ENCODE measurements at places on chromosomes 5 and 9. TPM values are rescaled to one million over a fixed set of nuclear protein-coding genes. Genes with fewer than 3 reads are reported as not detected.
A peak's percentile ranks its signal among the peaks of the same experiment; 100 is the strongest.

The UBAC1 gene
- total RNA-seq, result 65.7 TPM

The KIF24 gene
- 0.59 TPM for total RNA-seq

The GRIA1 gene
- total RNA-seq, result 0.24 TPM

The PLK2 gene
- total RNA-seq, result 130 TPM

The GFPT2 gene
- total RNA-seq, result 44.5 TPM

The THBS4 gene
- 37.1 TPM for total RNA-seq

- peak; percentile 62 for DNase-seq
These were observed 121.5 kb downstream of the EHMT1 start for GRCh38 chr9:137740312-137740711.

- no peak for DNase-seq
These were observed 54.2 kb downstream of the WHRN start for GRCh38 chr9:114450833-114451706.

- no peak for DNase-seq
These were observed 507 bp downstream of the RICTOR start for GRCh38 chr5:39073767-39074016.

DNA sequence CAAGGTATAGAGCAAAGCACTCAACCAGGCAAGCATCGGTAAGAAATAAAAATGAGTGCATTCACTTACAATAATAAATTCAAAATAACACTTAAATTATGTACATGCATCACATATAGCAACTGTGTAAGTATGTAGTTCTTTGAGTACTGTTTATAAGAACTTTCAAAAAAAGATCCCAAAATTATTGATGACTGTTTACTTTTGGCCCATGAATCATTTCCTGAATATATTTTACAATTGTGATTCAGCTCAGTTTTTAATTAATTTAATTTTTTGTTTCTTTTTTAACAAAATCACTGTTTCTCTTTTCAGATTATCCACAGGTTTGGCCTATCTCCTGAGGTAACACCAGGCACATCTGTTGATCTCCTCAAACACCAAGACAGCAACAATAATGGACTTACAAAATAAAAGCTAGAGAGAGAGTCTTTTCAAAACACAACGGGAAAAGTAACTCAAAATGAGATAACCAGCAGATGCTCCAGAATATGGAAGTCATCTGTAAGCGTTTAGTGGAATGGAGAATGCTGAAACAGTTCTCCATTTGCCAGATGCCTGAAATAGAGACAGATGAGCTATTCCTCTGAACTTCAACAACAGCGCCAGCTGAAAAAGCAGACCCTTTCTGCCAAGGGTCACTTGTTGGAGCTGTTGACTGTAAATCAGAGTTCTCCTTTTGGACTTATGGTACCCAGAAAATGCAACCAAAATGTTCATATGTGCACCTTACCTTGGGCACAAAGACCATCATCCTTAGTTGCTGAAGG is 348.6 kb upstream of the RGMB start:
- no peak for DNase-seq

GRCh38 chr5:96256795-96257470 is 176.1 kb downstream of the PCSK1 start:
- peak; percentile 23 for DNase-seq

- peak; percentile 23 for DNase-seq
These were observed 29.4 kb downstream of the FAM163B start for GRCh38 chr9:133579601-133580418.

GRCh38 chr9:82115900-82116299 is 127.3 kb downstream of the SPATA31D1 start:
- DNase-seq, result no peak

DNA sequence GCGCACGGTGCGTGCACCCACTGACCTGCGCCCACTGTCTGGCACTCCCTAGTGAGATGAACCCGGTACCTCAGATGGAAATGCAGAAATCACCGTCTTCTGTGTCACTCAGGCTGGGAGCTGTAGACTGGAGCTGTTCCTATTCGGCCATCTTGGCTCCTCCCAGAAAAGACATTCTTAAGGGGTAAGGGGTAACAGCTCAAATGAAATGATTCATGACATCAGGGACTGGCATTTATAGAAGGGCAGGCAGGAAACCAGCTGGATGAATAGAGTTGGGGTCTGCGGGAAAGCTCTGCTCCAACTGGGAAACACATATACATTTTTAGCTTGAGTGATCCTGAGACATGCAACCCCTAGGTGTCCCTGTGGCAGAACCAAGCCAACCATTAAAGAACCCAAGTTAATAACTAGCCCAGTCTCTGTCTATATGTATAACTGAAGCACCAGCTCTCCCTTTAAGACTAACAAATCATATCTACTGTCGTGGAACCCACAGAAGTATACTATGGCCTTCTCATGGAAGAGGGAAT is 119.3 kb downstream of the LMNB1 start:
- DNase-seq, result no peak

- DNase-seq, result no peak
These were observed 160.6 kb downstream of the MARCHF11 start for GRCh38 chr5:16018970-16019369.

DNA sequence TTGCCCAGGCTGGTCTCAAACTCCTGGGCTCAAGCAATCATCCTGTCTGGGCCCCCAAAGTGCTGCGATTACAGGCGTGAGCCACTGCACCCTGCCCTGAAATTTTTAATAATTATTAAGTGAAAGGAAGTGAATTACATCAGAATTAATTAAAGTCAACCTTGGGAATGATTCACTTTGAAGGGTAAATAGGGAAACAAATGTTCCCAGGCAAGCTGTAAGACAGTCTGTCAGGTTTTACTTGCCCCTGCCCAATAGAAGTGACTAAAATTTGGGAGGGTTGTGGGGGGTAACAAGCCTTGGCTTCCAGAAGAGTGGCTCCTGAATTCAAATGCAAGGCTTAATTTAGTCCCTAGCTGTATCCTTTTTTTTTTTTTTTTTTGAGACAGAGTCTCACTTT is 1.3 kb upstream of the LIX1 start:
- no peak for DNase-seq

- no peak for DNase-seq
These were observed 11.7 kb downstream of the SPIN1 start for GRCh38 chr9:88399966-88400365.

GRCh38 chr5:59276325-59276675 is 617.2 kb downstream of the PDE4D start:
- no peak for DNase-seq

- no peak for DNase-seq
These were observed 62.3 kb upstream of the JAK2 start for GRCh38 chr9:4922730-4923129.

DNA sequence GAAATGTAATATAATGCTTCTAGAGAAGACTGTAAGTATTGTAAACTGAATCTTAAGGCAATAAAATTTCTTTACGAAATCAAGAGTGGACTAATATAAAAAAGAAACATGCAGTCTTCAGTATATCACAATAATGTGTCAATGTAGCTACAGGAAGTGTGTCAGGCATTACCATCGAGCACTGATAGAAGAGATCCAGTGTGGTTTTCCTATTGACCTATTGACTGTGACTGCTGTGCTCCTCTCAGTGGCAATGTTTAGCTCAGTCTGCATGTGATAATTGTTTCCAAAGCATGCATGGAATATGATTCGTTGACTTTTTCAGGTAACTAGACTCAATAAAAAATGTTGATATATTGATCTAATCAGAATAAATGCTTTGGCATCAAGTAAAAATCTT is 20.3 kb upstream of the PCSK1 start:
- no peak for DNase-seq

- no peak for DNase-seq
These were observed 355.0 kb upstream of the PANK3 start for GRCh38 chr5:168934169-168934568.

DNA sequence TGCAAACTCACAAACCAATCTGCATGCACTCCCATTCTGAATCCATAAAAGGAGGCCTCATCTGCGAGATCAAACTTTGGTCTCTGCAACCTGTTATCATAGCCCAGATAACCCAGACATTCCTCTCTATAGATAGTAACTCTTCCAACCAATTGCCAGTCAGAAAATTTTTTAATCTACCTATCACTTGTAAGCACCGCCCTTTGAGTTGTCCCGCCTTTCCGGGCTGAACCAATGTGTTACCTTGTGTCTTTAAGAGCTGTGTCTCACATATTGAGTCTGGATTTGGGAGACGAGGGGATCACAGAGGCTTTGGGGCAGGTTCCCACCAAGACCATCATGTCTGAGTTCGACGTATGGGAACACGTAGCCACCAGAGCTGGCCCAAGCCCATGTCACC is 91.1 kb upstream of the PPP1R26 start:
- DNase-seq, result no peak

- DNase-seq, result no peak
These were observed 25.1 kb downstream of the CEL start for GRCh38 chr9:133086894-133087293.

- DNase-seq, result no peak
These were observed 30.5 kb downstream of the GRIA1 start for GRCh38 chr5:153520952-153521351.

DNA sequence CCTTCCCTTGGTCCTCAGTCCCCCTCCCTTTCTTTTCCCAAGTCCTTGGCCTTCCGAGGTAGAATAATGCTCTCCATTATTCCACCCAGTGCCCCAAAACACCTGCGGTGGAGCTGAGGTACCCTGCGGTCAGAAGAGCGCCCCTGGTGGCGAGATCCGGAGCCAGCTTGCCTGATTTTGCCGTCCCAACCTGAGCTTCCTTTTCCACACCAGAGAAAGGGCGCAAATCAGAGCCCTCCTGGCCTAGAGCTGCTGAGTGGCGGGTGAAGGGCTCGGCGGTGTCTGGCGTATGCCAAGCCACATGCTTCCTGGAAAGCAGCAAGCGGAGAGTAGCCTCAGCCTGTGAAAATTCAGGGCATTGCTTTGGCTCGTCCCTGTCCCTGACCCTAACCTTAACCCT is 21.1 kb upstream of the CARTPT start:
- DNase-seq, result peak; percentile 27

- DNase-seq, result peak; percentile 15
These were observed 2.8 kb downstream of the LPCAT1 start for GRCh38 chr5:1520791-1521453.

DNA sequence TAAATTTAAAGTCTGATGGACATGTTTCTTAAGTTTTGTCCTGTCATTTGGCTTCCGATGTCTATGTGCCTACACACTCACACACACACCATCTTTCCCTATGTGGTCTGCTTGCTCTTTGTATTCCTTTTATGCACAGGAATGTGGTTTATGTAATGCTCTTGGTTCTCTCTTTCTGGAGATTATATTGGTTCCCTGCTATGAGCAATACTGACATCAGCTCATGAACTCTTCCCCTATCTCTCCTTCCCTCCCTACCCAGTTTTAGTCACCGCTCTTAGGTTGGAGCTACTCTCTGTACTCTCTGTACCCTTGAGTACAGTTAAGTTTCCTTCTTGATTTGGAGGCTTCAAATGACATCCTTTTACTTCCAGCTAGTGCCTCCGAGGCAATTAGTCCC is 77.9 kb upstream of the MVB12B start:
- no peak for DNase-seq

Data from left cardiac atrium (tissue), 4 donors.